ENCODE measurements at places on chromosomes 2 and 18.

GRCh38 chr2:43207553-43208300 lies 18.7 kb downstream of the ZFP36L2 start:
- DNase-seq: peak; percentile 89

- DNase-seq: no peak
These were observed 32.2 kb downstream of the QPCT start for GRCh38 chr2:37376421-37377186.

- DNase-seq: no peak
These were observed 154.9 kb downstream of the CTIF start for GRCh38 chr18:48693625-48694262.

DNA sequence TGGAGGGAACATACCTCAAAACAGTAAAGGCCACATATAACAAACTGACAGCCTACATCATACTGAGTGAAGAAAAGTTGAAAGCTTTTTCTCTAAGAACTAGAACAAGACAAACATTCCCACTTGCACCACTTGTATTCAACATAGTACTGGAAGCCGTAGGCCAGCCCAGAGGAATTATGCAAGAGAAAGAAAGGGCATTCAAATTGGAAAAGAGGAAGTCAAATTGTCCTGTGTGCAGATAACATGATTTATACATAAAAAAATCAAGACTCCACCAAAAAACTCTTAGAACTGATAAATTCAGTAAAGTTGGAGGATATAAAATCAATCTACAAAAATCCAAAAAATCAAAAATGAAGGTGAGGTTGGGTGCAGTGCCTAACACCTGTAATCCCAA lies 8.0 kb upstream of the KDM3A start:
- DNase-seq: no peak

GRCh38 chr2:216279031-216279430 lies 93.3 kb downstream of the MARCHF4 start:
- no peak for DNase-seq

DNA sequence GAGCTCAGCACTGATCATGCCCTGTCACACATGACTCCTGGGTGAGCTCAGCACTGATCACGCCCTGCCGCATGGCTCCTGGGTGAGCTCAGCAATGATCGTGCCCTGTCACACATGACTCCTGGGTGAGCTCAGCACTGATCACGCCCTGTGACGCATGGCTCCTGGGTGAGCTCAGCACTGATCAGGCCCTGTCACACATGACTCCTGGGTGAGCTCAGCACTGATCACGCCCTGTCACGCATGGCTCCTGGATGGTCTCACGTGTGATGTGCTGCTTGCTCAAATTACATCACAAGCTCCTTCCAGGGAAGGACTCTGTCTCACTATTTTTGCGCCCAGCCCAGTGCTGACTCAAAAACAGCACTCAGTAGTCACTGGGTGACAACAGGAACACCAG lies 258.0 kb downstream of the HDAC4 start:
- no peak for DNase-seq

Data from H7 (cell line).